Lower lobe of right lung (tissue), 2 donors: ENCODE measurements at places on chromosomes 6 and 20.
A peak's percentile ranks its signal among the peaks of the same experiment; 100 is the strongest.

DNA sequence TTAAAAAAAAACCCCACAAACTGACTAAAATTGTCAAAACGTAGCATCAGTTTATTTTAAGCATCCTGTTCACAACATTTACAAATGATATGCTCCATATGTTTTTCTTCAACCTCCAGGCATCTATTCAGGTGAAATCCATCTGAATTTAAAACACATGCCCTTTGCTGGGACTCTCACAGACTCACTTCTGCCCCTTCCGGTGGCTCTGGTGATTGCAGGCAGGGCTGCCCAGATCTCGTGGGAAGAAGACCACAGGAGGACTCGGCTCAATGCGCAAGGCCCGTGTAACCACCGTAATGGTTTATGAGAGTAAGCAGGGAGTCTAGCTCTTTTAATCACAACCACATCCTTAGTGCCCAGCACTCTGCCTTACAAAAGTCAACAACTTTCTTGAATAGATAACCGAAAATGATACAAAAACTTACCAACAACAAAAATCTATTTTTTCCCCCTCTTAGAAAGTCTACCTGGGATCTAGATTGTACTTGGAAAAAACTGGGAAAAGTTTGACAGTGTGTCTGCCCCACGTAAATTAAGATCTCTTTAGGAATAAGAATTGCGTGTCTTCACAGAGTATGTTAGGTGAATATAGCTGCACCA is 139.1 kb downstream of the KIF16B start:
- no peak overlapping the region for H3K4me3 ChIP-seq
- H3K4me1 ChIP-seq = no peaks in the 10 kb centered on the region
- peak; percentile 57 for DNase-seq
- H3K36me3 ChIP-seq = peaks cover 7% of the 10 kb centered on the region
- no peaks in the 10 kb centered on the region for H3K27me3 ChIP-seq

DNA sequence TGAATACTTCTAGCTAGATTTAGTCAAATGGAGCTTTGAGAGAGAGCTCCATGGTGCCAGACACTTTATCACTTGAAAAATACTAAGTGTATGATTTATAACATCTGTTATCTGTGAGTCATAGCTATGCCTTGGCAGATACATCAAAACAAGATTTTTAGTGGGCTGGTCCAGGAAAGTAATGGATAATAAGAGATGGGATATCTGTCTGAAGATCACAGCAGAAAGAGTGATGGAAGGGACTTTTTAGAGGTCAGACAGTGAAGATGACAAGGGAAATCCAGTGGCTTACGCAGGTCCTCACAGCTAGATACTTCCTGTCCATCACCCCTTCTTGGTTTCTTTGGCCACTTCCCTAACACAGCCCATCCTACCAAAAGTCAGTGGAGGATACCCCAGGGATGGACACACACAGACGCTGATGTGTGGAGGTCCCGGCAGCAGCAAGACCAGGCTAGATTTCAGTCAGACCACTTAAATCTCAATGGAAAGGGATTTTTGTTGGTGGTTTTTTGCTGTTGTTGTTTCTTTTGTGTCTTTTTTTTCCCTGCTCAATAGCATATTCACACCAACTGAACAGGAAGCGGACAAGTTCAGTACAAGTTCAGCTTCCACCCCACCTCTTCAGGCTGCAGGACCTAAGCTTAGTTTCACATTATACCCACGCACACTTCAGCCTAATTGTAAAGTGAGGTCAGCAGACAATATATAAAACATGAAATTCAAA is 209.3 kb downstream of the ALDH8A1 start:
- no peaks in the 10 kb centered on the region for H3K27me3 ChIP-seq
- DNase-seq = no peak
- H3K36me3 ChIP-seq = no peaks in the 10 kb centered on the region
- H3K4me3 ChIP-seq = no peak overlapping the region
- H3K4me1 ChIP-seq = peaks cover 21% of the 10 kb centered on the region
- no peak overlapping the region for H3K27ac ChIP-seq

DNA sequence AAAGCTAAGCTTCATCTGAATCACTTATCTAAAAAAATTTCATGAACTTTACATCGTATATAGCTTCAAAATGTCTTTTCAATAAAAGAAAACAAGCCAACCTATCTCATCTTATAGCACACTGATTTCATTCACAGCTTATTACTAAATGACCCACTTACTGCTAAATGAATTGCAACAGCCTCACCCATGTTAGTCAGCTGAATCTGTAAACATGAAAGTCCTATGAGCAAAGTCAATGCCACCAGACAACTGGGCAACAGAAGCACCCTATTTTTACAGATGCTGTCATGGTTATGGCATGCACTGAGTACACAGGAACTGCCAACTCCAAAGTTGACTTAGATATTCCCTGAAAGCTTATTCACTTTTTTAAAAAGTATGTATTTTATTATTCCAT is 41.2 kb upstream of the DST start:
- peak overlapping the region; percentile 7 for H3K27ac ChIP-seq
- no peak for DNase-seq
- peaks cover 18% of the 10 kb centered on the region for H3K4me1 ChIP-seq
- no peaks in the 10 kb centered on the region for H3K36me3 ChIP-seq
- H3K4me3 ChIP-seq = no peak overlapping the region

DNA sequence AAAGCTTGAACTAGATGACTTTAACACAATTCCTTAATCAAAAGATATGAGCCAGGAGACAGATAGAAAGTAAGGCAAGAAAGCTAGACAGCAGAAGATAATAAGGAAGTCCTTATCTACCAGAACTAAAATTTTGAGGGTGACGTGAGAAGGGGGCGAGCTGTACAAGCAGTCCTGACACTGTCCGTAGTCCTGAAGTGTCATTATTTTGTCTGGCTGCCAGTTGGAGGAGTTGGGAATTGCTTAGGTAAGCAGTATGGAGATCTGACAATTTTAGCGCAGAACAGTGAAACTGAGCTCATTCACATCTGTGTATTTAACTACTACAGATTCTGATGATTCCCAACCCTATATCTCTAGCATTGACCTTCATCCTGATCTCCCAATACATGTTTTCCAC is 25.8 kb upstream of the CEP85L start:
- H3K4me1 ChIP-seq = peaks cover 5% of the 10 kb centered on the region
- no peaks in the 10 kb centered on the region for H3K36me3 ChIP-seq
- no peaks in the 10 kb centered on the region for H3K27me3 ChIP-seq
- no peak overlapping the region for H3K27ac ChIP-seq

DNA sequence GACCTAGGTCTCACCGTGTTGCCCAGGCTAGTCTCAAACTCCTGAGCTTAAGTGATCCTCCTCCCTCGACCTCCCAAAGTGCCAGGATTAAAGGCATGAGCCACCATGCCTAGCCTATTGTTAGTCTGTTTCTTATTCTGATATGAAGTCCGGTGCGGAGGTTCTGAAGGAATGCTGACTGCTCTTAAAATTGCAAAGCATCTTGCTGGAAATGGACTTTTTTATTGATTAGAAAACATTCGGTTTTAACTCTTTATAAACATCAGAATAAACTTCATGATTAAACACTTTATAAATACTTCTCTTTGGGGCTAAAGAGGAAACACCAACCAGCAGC is 3.2 kb downstream of the TNFAIP3 start:
- H3K27ac ChIP-seq = peak overlapping the region; percentile 28
- H3K4me3 ChIP-seq = peak overlapping the region; percentile 92
- peaks cover 19% of the 10 kb centered on the region for H3K36me3 ChIP-seq
- H3K27me3 ChIP-seq = no peaks in the 10 kb centered on the region

GRCh38 chr20:33097001-33097400 is 17.6 kb downstream of the BPIFB4 start:
- H3K36me3 ChIP-seq = no peaks in the 10 kb centered on the region
- no peak overlapping the region for H3K27ac ChIP-seq
- peaks cover 4% of the 10 kb centered on the region for H3K27me3 ChIP-seq
- H3K4me3 ChIP-seq = no peak overlapping the region
- no peaks in the 10 kb centered on the region for H3K4me1 ChIP-seq
- DNase-seq = no peak

DNA sequence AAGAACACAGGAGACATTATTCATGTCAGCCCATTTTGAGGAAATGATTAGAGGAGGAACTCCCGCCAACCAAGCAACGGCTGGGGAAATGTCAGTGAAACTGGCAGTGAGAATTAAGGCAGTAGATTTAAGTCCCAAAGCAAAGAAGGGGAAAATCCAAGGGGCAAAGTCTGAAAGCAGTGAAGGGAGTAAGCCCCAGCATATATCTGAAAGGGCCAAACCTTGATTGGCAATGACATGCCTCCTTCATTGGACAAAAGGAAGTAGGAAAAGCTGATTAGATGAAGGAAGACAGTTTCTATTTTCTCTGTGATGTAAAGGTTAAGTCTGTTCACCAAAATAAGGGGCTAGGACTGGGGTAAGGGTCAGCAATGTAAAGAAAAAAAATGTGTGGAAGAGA is 190.3 kb downstream of the RNF144B start:
- H3K27me3 ChIP-seq = no peaks in the 10 kb centered on the region
- no peak overlapping the region for H3K27ac ChIP-seq
- H3K36me3 ChIP-seq = no peaks in the 10 kb centered on the region
- DNase-seq = no peak
- H3K4me1 ChIP-seq = no peaks in the 10 kb centered on the region
- no peak overlapping the region for H3K4me3 ChIP-seq

GRCh38 chr6:106702046-106702445 is 72.7 kb downstream of the QRSL1 start:
- no peak overlapping the region for H3K4me3 ChIP-seq
- no peaks in the 10 kb centered on the region for H3K36me3 ChIP-seq
- H3K27ac ChIP-seq = no peak overlapping the region

- no peak overlapping the region for H3K4me3 ChIP-seq
- H3K27me3 ChIP-seq = no peaks in the 10 kb centered on the region
- no peak overlapping the region for H3K27ac ChIP-seq
These were observed 9.1 kb downstream of the GOPC start for GRCh38 chr6:117592983-117593759.

GRCh38 chr20:38001981-38002380 is 31.3 kb downstream of the TTI1 start:
- H3K27ac ChIP-seq = no peak overlapping the region
- no peaks in the 10 kb centered on the region for H3K27me3 ChIP-seq
- H3K4me1 ChIP-seq = no peaks in the 10 kb centered on the region
- DNase-seq = no peak

DNA sequence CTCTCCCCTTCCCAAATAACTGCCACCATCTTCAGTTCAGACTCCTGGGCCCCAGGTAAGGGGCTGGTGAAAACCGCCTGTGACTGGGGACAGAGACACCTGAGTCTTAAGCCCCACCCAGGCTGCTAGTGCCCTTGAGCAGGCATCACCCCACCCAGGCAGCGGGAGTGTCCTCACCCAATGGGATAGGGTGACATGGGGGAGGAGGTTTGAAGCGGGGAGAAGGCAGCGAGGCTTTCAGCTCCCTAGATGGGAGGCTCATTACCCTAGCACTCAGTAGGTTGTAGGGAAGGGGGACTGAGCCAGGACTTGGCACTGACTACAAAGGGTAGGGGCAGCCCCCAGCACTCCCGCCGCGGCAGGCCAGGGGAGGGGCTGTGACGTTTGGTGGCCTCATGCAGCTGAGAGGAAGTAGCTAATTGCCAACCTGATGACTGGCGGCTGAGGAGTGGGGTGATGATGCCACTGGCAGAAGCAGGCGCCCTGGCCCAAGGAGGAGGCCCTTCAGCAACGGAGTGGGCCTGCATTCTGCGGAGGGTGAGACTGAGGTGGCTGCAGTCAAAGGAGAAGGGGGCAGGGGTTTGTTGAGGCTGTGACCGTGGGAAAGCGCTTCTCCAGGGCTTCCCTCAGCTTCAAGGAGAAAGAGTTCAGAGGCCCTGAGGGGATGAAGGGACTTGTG is 126.9 kb downstream of the MRPL14 start:
- H3K4me3 ChIP-seq = peak overlapping the region; percentile 44
- peak overlapping the region; percentile 74 for H3K27ac ChIP-seq
- no peaks in the 10 kb centered on the region for H3K36me3 ChIP-seq
- DNase-seq = peak; percentile 87
- peaks cover 14% of the 10 kb centered on the region for H3K4me1 ChIP-seq

- peak overlapping the region; percentile 52 for H3K4me3 ChIP-seq
- DNase-seq = no peak
- peaks cover 49% of the 10 kb centered on the region for H3K4me1 ChIP-seq
- H3K27me3 ChIP-seq = peaks cover 89% of the 10 kb centered on the region
These were observed 4.5 kb upstream of the FOXC1 start for GRCh38 chr6:1605004-1605892.

DNA sequence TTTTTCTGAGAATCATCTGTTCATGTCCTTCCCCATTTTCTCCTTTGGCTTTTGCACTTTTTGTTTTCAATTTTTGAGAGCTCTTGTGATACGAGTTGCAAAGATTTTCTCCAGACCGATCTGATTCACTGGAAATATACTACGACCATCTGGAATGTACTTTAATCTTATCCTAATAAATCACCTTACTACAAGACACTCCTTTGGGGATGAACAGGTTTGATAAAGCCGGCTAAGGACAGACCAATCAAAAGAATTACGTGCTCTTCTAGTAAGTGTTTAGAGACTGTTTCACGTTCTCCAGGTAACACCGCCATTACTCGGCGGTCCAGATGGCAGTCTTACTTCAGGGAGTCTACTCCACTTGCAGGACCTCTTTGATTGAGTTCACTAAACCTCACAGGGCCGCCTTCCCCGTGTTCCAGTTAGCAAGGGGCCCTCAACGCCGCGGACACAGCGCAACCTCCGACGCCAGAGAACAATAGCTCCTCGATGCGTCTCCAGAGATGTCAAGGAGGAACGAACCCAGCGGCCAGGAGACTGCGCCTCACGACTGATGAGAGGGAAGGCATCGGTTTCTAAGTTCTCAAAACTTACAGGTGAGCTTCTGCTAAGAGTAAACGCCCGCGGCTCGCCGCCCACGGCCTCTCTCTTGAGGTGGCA is 920 bp upstream of the WTAP start:
- H3K4me3 ChIP-seq = peak overlapping the region; percentile 85
- no peaks in the 10 kb centered on the region for H3K27me3 ChIP-seq
- H3K36me3 ChIP-seq = no peaks in the 10 kb centered on the region
- H3K27ac ChIP-seq = peak overlapping the region; percentile 98

- peaks cover 60% of the 10 kb centered on the region for H3K4me1 ChIP-seq
- H3K4me3 ChIP-seq = no peak overlapping the region
- H3K27ac ChIP-seq = no peak overlapping the region
These were observed 35.7 kb downstream of the RRBP1 start for GRCh38 chr20:17646209-17646960.

DNA sequence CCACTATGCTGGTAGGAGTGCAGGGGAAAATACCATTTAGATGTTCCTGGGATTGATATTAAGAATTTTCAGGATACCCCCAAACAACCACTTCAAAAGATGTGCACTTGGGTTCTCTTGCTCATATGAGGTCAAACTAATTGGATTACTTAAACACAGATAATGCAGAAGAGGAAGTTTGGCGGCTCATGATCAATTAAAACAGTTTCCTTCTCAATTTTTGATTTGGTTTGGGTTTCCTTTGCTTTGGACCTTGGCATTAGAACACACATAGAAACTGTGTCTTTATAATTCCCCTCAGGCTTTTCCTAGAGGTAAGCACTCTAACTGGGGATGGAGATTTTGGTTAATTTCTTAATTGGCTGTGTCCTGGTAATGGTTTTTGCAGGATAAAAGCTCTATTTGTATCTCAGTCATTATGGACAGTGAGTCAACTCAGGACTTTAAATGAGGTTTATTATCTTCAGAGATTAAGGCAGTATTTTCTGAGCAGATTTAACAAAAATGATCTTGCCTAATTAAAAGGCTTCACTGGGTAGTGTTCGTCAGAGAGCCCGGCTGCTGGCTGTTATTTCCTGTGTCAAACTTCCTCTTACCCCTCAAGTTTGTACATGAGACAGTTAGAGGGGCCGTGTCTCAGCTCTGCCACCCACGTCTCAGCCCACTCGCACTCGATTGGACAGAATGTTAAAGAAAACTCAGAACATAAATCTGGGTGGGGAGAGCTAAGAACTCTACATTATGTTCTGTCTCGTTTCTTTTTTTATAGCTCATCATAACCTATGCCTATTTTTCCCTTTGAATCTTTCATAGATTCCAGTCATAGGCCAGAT is 50.3 kb upstream of the PREP start:
- peak; percentile 51 for DNase-seq
- no peaks in the 10 kb centered on the region for H3K4me1 ChIP-seq
- H3K36me3 ChIP-seq = no peaks in the 10 kb centered on the region
- no peaks in the 10 kb centered on the region for H3K27me3 ChIP-seq
- no peak overlapping the region for H3K4me3 ChIP-seq
- H3K27ac ChIP-seq = no peak overlapping the region
